ENCODE measurements at places on chromosomes 7 and 10. TPM values are rescaled to one million over a fixed set of nuclear protein-coding genes. Genes with fewer than 3 reads are reported as not detected.

The ZNF25 gene
- 13.0 TPM for total RNA-seq

The EIF4H gene
- 252 TPM for total RNA-seq

The PLXNA4 gene
- 0.41 TPM for total RNA-seq

The OR13A1 gene
- not detected for total RNA-seq

The SLC16A12 gene
- 0.09 TPM for total RNA-seq

The UNC5B gene
- total RNA-seq: 12.8 TPM

The FOXP2 gene
- total RNA-seq: 5.6 TPM

The RAB19 gene
- total RNA-seq: 0.80 TPM

The COL1A2 gene
- 805 TPM for total RNA-seq

The TAS2R41 gene
- 2.7 TPM for total RNA-seq

The ANK3 gene
- total RNA-seq: 47.8 TPM

The CNTNAP2 gene
- 10.6 TPM for total RNA-seq

The PODXL gene
- 17.7 TPM for total RNA-seq

The TAS2R3 gene
- 5.2 TPM for total RNA-seq

DNA sequence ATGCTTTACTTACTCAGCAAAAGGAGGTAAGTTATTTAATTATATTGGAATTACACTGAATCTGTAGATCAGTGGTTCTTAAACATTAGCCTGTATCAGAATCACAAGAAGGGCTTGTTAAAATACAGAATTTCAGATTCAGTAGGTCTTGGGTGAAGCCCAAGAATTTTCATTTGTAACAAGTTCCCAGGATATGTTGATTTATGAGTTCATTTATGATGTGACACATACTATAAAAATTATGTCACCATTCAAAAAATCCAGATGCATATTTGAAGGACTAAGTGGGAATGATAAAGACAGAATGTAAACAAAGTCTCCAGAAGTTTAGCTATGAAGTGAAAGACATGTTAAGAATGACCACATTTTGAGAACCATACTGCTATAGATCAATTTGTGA, 52.3 kb downstream of the HECTD2 start:
- no peak for DNase-seq

DNA sequence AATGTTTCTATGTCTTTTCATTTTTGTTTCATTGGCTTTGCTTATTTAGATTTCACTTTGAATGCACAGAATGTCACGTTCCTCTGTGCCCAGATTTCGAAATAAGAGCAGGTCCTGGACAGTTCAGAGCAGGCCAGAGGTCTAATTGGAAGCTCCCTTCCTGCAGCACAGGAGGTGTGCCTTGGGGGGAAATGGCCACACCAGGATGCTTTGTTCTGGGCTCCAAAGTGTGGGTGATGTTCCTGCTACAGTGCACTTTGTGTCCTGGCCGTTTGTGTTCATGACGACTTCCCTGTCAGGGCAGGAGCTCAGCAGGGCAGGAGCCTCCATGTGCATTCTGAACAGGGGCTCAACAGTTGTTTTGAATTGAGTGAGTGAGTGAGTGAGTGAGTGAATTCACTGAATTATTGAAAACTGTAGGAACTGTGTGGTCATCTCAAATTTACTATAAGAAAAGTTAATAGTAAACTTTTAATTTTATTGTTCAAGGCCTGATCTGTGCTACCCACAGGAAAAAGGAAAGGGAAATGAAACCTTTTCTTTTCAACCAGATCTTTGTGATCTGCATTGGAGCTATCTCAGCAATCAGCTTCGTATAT, 109.5 kb upstream of the GJD4 start:
- DNase-seq: no peak

DNA sequence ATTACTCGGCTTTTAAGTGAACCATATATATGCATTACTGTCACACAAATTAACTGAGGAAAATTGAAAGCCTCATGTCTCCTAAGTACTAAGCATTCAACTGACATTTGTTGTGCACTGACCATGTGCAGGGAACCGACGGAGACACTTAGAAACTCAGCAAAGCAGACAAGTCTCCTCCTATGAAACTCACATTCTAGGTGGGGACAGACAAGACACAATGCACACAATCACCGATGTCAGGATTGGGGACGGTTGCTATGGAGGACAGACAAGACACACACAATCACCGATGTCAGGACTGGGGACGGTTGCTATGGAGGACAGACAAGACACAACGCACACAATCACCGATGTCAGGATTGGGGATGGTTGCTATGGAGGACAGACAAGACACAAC, 134.0 kb downstream of the PTPRN2 start:
- DNase-seq: no peak

DNA sequence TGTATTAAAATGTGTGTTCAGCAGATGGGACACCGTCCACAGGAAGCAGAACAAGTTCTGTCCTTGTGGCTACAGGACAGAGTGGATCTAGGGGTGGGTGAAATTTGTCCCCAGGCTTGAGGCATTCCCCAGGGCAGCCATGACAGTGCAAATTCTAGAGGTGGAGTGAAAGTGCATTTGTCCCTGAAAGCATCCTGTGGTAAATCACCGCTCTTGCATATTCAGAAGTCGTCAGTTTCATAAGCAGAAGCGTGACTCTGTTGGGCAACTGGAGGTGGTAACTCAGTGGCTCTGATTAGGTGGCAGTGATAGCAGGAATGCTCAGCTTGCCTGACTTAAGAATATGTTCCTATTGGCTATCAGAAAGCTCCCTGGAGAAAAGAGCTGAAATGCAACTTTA, 96.6 kb downstream of the SNX10 start:
- no peak for DNase-seq

- DNase-seq: no peak
Observed at GRCh38 chr10:108583877-108584276, 1339.4 kb downstream of the XPNPEP1 start.

GRCh38 chr7:9603291-9603690, 1169.9 kb downstream of the NXPH1 start:
- no peak for DNase-seq

DNA sequence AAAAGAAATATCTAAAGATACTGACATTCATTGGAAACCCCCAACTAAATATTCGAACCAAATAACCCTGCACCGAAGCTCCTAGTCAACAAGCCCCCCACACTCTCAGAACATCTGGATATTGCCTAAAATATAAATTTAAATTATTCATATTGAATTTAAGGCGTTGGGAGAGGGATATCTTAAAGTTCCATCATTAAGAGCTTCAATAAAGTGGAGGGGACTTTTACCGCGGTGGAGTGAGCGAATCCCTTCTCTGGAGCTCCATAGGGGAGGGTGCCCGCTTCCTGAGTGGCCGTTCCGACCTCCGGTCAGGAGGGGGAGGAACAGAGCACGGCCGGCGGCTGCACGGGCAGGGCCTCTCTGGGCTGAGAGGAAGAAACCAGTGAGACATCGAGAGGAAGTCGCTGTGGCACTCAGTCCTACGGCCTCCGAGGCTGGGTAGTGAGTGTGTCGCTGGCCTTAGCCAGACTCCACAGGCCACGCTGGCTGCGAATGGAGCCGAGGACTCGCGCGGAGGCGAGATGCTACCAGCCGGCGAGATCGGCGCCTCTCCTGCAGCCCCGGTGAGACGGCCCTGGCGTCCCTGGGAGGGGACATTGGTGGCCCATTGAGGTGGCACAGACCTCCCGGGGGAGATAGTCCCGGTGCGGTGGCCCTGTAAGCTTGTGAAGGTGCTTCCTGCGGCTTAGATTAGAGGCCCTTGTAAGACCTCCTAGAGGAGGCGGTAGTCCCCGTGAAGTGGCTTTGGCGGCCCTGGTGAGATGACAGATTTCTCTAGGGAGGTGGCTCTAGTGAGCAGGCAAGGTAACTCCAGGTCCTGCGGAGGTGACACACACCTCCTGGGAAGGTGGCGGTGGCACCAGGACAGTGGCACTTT, at the start of gene RINT1:
TSS of gene RINT1 (plus strand) at position 410 of the 880 bp plus-strand sequence. CDS start at position 525, 115 bp downstream.
- DNase-seq: peak; percentile 86

DNA sequence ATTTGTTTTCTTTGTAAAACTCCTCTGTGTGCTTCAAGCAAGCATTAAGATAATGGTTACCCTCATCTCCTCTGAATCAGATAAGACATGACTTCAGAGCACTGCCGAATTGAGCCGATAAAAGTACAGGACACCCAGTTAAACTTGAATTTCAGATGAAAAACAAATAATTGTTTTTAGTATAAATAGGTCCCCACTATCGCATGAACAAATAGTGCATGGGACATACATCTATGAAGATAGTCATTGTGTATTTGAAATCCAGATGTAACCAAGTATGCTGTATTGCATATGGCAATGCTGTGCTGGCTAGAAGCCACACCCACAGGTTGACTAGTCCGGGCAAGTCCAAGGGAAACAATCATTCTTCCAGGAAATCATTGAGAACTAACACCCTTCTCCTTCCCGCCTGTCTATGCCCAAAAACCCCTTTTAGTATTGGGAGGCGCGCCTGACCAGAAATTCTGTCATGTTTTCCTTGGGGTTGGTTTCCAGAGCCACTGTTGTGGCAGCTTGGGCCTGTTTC, 12.6 kb upstream of the FGFR2 start:
- DNase-seq: no peak

- DNase-seq: peak; percentile 93
Observed at GRCh38 chr10:88851706-88852105, at the start of gene ANKRD22. TSS of gene ANKRD22 (minus strand) at chr10:88851844. CDS start at chr10:88851607, 237 bp downstream.

- DNase-seq: no peak
Observed at GRCh38 chr7:14770614-14771013, 131.9 kb downstream of the DGKB start.

DNA sequence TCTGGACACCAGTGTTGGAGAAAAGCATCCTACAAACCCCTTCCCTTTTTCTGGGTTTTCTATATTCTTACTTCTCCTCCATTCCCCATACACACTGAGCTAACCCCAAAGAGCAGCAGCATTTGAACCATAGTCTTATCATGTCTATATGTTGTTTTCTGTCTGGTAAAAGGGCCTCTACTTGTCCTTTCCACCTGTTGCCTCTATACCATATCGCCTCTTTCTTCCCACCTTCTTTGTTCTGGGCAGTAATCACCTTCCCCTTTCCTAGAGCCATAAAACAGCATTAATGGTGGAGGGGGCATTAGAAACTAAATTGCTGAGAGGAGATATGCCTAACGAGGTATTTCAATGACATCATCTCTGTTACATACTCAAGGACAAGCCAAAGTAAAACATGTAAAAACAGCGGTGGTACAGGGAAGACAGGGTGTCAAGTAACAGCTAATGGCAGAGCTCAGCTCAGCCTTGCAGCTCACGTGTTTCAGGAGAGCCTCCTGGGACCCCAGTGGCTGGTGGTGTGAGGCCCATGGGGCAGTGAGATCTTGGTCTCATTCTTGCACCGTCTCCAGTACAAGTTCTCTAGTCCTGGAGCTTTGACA, 20.6 kb downstream of the NPY start:
- no peak for DNase-seq

GRCh38 chr10:104109908-104110662, 11.9 kb upstream of the SFR1 start:
- DNase-seq: no peak

DNA sequence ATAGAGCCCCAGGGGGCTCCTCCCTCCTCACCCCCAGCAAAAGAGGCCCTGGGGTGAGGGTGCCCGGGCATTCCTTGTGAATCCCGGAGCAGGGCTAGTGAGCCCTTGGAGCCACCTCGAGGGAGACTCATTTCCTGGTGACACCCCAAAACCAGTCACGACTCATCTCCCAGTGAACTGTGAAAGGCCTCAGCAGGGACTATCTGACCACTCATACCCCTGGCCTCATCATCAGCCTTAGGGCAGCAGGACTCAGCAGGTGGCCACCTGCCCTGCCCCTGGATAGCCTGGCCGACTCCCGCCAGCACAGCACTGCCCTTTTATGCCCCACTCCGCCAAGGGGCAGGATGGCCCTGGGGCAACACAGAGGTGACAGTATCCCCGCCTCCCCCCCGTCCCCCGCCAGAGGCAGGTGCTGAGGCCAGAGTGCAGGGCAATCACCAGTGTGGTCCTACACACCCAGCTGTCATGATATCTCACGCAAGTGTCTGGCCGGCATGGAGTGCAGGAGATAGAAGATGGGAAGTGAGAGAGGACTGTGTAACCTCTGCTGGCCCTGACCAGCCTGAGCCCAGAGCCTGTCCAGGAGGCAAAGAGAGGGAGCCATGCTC, 3.2 kb downstream of the SNCG start:
- no peak for DNase-seq

- DNase-seq: no peak
Observed at GRCh38 chr10:70355051-70356021, 27.1 kb downstream of the LRRC20 start.

GRCh38 chr10:26911811-26912461, 51.2 kb upstream of the ABI1 start:
- DNase-seq: no peak

DNA sequence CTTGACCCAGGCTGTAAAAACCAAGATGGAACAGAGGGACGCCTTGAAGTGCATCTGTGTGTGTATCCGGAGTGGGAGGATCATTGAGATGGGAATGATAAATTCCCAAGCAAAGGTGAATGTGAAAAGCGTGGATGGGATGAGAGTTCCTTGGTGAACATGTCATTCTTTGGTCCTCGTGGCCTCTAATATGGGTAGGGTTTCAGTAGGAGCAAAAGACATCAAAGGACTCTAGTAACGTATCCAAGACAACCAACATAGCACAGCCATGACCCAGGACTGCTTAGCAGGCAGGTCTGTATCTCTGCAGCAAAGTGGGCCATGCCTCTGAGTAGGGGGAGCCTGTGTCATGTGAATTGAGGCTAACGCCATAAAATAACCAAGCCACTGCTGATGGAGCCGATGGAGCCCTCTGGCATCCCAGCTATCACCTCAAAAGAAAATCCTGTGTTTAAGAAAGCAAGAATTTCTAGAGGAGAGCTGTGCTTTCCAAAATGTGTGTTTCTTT, 98.6 kb downstream of the CCDC3 start:
- DNase-seq: no peak

DNA sequence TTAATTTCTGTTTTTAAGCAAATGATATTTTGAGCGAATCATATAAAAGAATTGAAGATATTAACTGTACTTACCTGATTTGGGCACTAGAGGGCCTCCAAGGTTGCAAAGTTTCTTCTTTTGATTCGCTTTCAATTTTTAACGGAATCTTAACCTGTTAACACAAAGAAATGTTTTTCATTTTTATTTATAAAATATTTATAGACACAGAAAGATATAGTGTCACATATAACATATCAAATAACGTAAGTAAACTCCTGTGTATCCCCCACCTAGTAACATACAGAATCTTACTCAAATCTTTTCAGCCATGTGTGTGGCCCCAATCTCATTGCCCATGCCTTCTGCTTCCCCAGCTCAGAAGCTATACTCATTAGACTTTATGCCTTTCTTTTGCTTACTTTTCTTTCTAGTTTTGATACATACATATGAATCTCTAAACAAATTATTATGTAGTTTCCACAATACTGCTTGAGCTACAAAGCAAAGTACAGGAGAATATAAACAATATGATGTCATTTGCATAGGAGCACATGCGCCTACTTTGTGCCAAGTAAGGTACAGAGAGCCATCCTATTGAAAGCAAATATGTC, 49.5 kb upstream of the ZPBP start:
- DNase-seq: no peak
